Suprapubic skin (tissue), 4 donors: ENCODE measurements at places on chromosomes 1 and 21.

- DNase-seq: no peak
Measured at GRCh38 chr1:27650171-27650538, 15.2 kb upstream of the FGR start.

GRCh38 chr1:1922956-1923833 lies 4.1 kb upstream of the TMEM52 start:
- no peak for DNase-seq

DNA sequence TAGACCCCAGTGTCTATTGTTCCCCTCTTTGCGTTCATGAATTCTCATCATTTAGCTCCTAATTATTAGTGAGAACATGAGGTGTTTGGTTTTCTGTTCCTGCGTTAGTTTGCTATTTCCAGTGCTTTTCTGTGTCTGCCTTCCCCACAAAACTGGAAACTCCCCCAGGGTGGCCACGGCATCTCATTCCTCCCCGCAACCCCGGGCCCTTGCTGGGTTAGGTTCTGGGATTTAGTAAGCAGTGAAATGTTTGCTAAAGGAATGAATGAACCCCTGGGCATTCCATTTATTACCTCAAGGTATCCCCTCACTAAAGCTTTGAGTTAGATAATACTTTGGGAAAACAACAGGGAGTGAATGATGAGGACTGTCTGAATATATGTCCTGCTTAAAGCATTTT lies 142.9 kb downstream of the GLUL start:
- DNase-seq: no peak

- DNase-seq: no peak
Measured at GRCh38 chr1:19980314-19980713, 896 bp upstream of the PLA2G2A start.

DNA sequence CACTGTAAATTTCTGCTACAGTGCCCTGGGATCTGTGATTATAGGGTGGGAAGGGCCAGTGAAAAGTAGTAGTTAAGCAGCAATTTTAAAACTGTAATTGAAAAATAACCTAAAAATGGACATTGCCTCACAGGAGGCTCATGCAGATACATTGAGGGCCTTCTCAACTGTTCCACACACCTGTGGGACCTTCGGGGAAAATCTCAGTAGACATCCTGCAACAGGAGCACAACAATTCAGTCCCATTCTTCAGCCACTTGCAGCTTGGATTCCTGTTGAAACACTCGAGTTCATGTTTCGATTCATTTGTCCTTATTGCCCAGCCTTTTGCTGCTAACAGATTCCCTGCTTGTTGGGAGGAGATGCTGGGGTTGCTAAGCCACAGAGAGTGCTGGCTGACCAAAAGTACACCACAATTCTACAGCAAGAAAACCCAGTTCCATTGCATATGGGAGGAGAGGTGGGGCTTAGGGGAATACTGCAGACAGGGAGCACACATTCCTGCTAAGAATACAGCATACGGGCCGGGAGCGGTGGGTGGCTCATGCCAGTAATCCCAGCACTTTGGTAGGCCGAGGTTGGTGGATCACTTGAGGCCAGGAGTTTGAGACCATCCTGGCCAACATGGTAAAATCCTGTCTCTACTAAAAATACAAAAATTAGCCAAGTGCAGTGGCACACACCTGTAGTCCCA lies 4.5 kb downstream of the TMCC2 start:
- DNase-seq: peak; percentile 64

GRCh38 chr1:203630697-203631096 lies 4.1 kb downstream of the ATP2B4 start:
- no peak for DNase-seq
